GM12891 (cell line): ENCODE measurements at places on chromosomes 16 and 17.

DNA sequence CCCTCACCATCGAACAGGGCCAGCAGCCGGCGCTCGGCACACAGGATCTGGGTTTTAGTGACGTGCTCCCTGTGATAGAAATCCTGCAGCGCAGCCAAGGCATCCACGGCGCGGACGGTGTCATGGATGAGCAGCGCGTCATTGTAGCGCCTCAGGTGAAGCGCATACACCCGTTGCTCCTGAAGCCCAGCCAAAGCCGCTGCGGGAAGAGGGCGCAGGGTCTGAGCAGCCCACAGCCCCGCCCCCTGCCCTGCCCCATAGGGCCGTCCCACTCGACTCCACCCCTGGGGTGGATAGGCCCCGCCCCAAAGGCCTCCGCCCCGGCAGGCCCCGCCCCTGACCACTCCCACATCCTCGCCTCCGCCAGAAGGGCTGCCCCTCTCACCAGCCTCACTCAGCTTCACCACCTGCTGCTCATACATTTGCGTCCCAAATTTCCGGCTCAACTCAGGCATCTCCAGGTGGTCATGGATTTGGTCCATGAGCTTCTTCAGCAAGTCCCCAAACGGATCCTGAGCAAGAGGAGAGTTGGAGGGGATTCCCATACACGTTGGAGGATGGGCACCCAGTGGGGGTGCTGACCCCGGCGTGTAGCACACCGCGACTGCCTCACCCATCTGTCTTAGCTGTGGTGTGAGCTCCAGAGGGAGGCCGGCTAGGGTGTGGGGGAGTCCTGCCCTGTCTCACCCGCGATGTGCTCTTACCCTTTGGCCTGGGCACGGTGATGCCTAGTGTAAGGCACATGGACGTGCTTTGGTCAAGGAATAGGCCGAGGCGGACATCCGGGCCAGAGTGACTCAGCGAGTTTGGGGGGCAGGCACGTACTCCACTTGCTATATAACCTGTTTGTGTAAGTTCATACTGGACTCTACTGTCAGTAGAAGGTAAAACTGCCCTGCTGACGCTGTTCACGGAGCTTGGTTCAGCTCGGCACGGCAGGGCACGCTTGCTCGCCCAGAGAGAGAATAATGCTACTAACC is 4.6 kb downstream of the DHX58 start:
- peak; percentile 99 for DNase-seq

GRCh38 chr17:32298721-32299579 is 33.3 kb downstream of the RHBDL3 start:
- DNase-seq, result no peak

DNA sequence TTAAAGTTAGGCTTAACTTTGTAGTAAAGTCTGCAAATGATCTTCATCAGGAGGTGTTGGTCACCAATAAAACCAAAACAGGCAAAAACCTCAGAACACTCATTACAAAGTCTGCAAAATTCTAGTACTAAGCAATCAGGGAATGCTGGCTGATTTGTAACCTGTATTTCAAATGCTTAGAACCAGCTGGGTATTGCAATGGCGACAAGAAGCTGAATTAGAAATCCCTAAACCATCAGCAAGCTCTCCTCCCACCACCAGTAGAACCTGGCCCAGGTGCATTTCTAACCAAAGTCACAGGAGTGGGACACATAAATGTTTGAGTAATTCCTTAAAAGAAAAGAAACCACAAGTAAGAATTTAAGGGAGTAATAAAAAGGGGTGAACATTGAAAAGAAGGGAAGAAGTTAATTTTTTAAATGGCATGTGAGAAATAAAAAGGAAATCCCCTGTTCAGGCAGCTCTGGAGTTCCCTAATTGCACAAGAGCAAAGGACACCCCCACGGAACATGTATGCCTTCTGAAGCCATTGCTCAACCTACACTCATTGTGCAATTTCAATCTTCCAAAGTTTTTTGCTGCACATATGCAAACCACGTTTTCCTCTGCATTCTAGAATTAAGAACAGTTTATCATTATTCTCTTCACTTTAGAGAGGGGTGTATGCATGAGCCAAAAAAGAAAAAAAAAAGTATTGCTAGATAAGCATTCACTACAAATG is 102.9 kb downstream of the HIC1 start:
- DNase-seq, result no peak

- no peak for DNase-seq
These were observed 1103.6 kb downstream of the CDH8 start for GRCh38 chr16:60932600-60932999.

DNA sequence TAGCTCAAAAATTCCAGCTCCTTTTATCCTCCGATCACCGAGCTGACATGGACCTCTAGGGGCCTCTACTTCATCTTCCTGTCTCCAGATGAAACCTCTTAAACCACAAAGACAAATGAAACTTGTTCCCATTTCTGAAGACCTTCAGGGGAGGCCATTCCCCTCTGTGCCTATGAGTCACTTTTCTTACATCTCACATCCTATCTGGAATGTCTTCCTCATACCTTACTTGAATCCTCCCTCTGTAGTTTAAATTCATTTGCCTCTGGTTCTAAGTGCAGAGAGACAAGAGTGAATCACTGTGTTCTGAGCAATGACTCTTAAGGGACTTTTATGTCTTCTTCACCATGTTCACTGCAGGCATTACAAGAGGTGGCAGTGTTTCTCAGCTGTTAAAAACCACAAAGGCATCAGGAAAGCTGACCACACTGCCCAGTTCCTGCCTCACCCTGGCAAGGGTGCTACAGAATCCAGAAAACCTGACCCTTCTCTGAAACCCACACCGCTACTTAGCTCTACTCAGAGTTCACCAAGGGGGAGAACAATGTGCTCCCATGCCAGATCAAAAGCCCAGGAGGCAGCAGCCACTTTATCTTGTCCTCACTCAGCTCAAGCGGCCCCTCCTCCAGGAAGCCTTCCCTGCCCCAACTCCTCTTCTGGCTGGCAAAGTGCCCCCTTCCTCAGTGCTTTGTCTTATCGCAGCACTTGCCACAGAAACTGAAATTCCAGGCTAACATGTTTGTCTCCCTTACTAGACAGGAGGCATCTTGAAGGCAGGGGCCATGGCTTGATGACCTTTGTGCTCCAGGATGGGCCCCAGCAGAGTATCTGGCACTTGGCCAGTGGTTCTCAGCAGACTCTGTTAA is 6.4 kb downstream of the CUEDC1 start:
- no peak for DNase-seq

- DNase-seq, result peak; percentile 70
These were observed at the start of gene LIMD2 for GRCh38 chr17:63699638-63700527. Gene LIMD2, minus strand, starts transcription at chr17:63700125. Its CDS starts 827 bp downstream, at chr17:63699298.

DNA sequence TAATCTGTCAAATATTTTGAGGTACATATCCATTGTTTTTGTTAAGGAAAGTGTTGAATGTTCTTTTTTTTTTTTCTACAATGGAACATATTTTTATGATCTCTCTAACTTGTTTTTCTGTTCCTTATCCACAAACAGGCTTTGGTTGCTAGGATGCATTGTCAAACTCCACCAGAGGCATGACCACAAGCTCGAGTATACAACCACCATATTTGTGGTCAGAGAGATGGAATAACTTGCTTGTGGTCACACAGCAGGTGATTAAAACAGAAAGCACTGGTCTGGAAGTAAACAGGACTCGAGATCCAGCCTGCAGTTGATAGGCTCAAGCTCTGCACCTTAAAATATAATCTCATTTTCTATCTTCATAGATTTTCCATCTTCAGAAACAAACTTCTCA is 105.8 kb upstream of the ADAMTS18 start:
- no peak for DNase-seq

- DNase-seq, result no peak
These were observed 250.7 kb upstream of the MON1B start for GRCh38 chr16:76940251-76940650.

DNA sequence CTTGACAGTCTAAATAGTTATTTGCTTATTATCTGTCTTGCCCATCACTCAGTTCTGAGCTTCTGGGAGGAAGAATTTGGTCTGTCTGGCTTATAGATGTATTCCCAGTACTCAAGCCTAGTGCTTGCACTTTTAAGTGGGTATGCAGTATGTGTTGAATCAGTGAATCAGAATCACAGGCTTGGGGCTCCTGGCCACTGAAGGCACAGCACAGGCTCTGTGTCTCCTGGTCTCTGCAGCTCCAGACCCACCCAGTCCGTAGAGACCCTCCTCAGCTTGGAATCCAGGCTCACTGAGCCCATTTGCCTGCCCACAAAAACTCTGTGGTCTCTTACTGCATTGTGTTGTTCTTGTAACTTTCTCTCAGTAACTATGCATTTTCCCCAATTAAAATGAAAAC is 19.3 kb upstream of the CFAP20 start:
- DNase-seq, result no peak

DNA sequence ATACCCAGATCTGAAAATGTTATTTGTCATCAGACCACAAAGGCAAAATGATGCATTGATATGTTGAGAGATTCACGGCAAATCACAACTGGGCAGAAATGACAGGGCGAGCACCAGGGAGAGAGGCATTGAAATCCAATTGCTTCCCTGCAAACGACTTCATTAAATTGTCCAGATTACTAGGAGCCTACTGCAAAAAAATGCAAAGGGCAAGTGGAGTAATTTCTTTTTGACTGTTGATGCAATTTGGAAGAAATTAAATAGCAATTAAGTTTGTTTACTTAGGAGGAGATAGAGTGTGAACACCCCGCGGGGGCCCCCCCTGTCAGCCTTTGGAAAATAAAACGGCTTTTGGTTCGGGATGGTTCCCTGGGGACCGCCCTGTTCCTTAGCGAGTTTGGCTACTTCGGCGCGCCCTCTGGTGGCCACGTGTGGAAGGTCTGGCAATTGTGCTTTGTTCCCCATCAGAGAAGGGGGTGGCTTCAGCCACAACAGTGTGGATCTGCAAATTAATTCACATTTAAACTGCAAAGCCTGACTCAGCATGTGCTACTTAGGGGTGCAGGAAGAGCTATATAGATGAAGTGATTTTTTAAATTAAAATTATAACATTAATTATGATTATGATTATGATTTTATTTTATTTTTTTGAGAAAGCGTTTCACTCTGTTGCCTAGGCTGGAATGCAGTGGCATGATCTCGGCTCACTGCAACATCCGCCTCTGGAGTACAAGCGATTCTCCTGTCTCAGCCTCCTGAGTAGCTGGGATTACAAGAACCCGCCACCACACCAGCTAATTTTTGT is 14.5 kb upstream of the TMC7 start:
- peak; percentile 66 for DNase-seq

DNA sequence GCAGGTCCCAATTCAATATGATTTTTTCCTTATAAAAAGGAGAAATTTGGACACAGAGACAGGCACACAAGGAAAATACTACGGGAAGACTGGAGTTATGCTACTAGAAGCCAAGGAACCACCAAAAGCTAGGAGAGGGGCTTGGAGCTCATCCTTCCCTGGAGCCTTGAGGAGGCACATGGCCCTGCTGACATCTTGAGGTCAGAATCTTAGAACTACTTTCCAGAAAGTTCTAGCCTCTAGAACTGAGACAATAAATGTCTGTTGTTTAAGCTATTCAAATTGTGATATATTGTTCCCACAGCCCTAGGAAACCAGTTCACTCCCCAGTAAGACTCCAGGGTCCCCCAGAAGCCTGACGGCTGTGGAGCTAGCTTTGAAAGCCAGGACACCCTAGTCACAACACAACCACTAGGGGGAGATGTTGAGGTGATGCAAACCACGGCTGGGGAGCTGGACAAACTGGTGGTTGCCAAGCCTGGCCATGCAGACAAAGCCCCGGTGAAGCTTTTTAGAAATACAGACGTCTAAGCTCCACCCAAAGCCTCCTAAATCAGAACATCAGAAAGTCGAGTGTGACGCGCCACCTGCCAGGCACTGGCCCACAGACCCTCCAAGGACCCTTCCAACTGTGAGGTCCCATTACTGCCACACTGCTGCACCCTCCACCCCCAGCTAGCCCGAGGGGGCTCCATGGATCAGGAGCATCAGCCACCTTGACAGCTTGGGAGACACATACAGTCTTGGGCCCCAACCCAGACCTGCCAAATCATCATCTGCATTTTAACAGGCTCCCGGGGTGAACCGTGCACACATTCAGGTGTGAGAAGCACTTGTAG is 106.4 kb downstream of the SLC39A11 start:
- DNase-seq, result peak; percentile 63

GRCh38 chr16:88783391-88784073 is 1.5 kb downstream of the PIEZO1 start:
- no peak for DNase-seq

GRCh38 chr17:81204578-81204977 is 18.2 kb downstream of the CEP131 start:
- no peak for DNase-seq

DNA sequence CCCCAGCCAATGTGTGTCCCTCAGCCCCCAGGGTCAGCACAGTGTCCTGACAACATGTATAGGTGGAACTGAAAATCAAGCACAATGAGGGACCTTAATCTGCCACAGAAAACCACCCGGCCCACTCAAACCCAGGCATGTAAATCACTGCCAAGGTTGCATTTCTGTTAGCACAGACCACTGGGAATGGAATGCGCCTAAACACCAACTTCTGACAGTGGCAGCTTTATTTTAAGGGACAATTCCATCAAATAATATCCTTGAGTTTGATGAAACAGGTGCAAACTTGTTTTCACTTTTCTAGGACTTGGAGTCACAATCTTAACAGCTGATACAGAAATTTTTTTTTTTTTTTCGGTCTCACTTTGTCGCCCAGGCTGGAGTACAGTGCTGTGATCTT is 37.3 kb upstream of the MRPS23 start:
- DNase-seq, result no peak

GRCh38 chr17:37750768-37751475 is 6.1 kb upstream of the HNF1B start:
- no peak for DNase-seq

DNA sequence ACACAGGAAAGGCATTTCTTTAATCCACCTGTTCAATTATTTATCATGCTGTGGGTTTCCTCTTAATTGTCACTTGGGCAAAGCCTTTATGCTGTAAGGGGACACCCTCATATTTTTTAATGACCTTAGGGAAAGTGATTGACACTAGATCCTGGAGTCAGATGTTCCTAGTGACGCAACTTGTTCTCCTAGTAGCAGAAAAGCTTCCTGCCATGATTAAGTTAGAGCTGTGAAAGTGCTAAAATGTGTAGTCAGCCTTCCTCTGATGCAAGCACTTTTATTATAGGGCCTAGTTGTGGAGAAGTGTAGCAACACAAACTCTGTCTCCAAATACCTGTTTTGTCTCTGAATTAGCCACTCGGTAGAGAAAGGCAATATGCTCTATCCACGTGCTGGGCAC is 12.3 kb downstream of the TMEM100 start:
- DNase-seq, result no peak

DNA sequence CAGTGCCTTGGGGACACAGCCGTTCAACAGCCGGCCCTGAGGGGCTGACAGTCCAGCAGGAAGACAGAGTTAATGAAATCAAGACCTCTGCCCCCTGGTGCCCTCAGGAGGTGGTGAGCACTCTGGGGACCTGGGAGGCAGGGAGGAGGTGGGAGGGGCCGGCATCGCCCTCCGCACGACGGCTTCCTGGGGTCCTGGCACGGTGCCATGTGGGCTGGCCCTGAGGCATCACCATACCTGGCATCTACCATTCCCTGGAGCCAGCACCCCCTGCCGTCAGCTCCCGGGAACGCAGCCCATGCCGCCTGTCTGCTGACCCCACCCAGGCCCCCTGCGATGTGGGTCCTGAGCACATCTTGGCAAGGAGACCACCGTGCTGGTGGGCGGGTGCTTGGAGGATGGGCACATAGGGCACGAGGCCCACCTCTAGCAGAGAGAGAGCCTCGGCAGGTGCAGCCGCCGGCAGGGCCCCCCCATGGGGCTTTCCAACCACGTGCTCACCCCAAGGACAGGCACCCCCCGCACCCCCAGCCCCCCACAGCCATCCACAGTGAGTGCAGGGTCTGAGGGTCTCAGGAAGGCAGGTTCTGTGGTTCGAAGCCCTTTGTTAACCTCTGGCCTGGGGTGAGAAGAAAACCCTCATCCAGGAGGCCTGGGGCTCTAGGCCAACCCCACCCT is 52.5 kb downstream of the ZFPM1 start:
- peak; percentile 63 for DNase-seq
